ENCODE measurements at places on chromosomes 5 and 9. TPM values are rescaled to one million over a fixed set of nuclear protein-coding genes. Genes with fewer than 3 reads are reported as not detected.

The CER1 gene
- not detected for total RNA-seq

The TUSC1 gene
- 7.0 TPM for total RNA-seq

The NMUR2 gene
- total RNA-seq, result not detected

The PFN3 gene
- total RNA-seq, result not detected

The PCDHGB3 gene
- 0.29 TPM for total RNA-seq

The IFNA13 gene
- total RNA-seq, result not detected

DNA sequence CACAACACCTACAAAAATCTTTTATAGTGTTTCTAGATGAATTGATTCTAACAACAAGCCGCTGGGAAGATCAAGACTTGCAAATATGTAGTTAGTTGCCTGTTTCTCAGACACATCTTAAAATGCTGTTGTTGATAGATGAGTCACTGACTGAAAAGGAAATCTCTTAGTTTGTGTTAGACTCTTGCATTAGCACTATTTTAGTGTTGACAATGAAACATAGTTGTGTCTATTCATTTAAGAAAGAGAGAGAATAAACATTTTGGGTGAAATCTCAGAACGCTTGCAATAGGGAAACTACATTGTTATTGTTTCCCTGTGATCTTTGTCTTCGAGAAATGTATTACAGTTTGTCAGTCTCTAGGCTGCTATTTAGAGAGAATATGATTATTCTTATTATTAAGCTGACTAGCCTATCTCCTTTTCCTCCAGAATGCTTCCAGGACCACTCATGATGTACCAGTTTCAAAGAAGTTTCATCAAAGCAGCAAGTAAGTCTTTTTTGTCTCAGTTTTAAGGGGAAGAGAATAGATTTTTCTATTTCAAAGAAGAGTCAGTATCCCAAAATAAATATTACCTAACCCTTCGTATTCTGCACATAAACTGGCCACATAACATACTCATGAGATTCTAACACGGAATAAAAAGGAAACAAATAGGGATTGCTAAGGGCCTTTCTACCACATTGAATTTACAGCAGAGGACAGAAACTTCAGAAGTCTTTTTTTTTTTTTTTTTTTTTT lies 285.6 kb downstream of the ARHGAP26 start:
- no peaks in the 10 kb centered on the region for H3K36me3 ChIP-seq
- DNase-seq, result no peak
- H3K27me3 ChIP-seq, result no peaks in the 10 kb centered on the region
- peak overlapping the region; percentile 87 for H3K27ac ChIP-seq
- no peak overlapping the region for H3K4me3 ChIP-seq
- peaks cover 96% of the 10 kb centered on the region for H3K4me1 ChIP-seq

DNA sequence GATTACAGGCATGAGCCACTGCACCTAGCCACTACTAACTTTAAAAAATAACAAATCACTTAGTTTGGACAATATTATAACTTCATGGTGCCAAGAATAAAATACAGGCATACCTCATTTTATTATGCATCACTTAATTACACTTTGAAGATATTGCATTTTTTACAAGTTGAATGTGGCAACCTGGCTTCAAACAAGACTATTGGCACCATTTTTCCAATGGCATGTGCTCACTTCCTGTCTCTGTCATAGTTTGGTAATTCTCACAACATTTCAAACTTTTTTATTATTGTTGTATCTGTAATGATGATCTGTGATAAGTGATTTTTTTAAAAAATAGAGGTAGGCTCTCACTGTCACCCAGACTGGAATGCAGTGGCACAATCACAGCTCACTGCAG lies 49.9 kb upstream of the ERBIN start:
- DNase-seq, result no peak
- peaks cover 9% of the 10 kb centered on the region for H3K4me1 ChIP-seq

GRCh38 chr9:90308691-90309090 lies 333.9 kb downstream of the DIRAS2 start:
- no peak for DNase-seq
- no peak overlapping the region for H3K27ac ChIP-seq
- no peak overlapping the region for H3K4me3 ChIP-seq
- no peaks in the 10 kb centered on the region for H3K36me3 ChIP-seq

DNA sequence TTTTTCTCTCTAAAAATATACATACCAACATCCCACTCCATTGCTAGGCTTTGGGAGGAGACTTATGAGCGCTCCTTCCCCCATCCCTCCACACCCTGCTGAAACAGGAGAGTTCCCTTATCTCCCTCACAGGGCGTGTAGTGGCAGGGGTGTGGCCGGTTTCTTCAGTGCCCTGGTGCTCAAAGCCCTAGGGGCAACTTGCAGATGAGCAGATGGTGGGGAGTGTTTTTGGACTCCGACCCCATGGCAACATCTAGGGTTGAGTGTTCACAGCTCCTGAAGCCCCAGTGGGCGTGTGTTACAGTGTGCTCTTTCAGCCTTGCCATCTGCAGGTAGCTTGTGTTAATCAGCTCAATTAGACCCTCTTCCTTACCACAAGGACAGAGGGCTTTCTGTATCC lies 409.5 kb downstream of the MAT2B start:
- H3K4me1 ChIP-seq, result no peaks in the 10 kb centered on the region
- no peak overlapping the region for H3K27ac ChIP-seq
- no peaks in the 10 kb centered on the region for H3K36me3 ChIP-seq
- no peaks in the 10 kb centered on the region for H3K27me3 ChIP-seq

- H3K4me3 ChIP-seq, result no peak overlapping the region
- H3K36me3 ChIP-seq, result no peaks in the 10 kb centered on the region
- no peak for DNase-seq
- H3K27ac ChIP-seq, result no peak overlapping the region
- H3K4me1 ChIP-seq, result no peaks in the 10 kb centered on the region
- H3K27me3 ChIP-seq, result no peaks in the 10 kb centered on the region
These were observed 587.3 kb downstream of the ANXA1 start for GRCh38 chr9:73738741-73739530.

GRCh38 chr5:15008476-15008875 lies 136.9 kb upstream of the ANKH start:
- H3K36me3 ChIP-seq, result no peaks in the 10 kb centered on the region
- peak overlapping the region; percentile 19 for H3K27ac ChIP-seq
- DNase-seq, result peak; percentile 83
- peaks cover 17% of the 10 kb centered on the region for H3K4me1 ChIP-seq
- no peaks in the 10 kb centered on the region for H3K27me3 ChIP-seq
- H3K4me3 ChIP-seq, result no peak overlapping the region

DNA sequence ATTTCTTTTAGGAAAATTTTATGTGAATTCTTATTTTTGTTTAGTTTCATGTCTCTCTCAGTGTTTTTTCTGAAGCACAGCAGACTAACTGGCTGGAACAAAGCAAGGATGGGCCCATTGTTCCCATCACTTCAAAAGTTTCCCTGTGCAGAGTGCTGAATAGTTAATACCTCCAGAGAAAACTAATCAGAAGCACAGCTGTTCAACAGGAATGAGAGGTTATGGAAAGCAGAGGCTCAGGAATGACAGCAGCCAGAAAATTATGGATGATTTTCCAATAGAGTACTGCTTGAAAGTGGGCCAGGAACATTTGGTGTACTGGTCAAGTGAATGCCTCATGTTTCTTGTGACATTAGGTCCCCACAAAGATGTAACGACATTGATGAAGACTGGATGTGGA lies 173.0 kb upstream of the TARS1 start:
- H3K36me3 ChIP-seq, result no peaks in the 10 kb centered on the region
- no peak for DNase-seq
- no peak overlapping the region for H3K4me3 ChIP-seq
- H3K27me3 ChIP-seq, result no peaks in the 10 kb centered on the region
- no peaks in the 10 kb centered on the region for H3K4me1 ChIP-seq

GRCh38 chr5:57422993-57423392 lies 59.6 kb downstream of the ACTBL2 start:
- no peaks in the 10 kb centered on the region for H3K27me3 ChIP-seq
- H3K4me1 ChIP-seq, result no peaks in the 10 kb centered on the region
- DNase-seq, result no peak
- H3K27ac ChIP-seq, result no peak overlapping the region
- no peak overlapping the region for H3K4me3 ChIP-seq

- no peak overlapping the region for H3K4me3 ChIP-seq
- DNase-seq, result no peak
- H3K36me3 ChIP-seq, result peaks cover 1% of the 10 kb centered on the region
- H3K27ac ChIP-seq, result no peak overlapping the region
- no peaks in the 10 kb centered on the region for H3K27me3 ChIP-seq
- no peaks in the 10 kb centered on the region for H3K4me1 ChIP-seq
These were observed 2.3 kb upstream of the PLK2 start for GRCh38 chr5:58462154-58462553.

- H3K27me3 ChIP-seq, result no peaks in the 10 kb centered on the region
- H3K4me1 ChIP-seq, result peaks cover 16% of the 10 kb centered on the region
- H3K27ac ChIP-seq, result no peak overlapping the region
These were observed 891.3 kb downstream of the TLE1 start for GRCh38 chr9:80797831-80798688.

DNA sequence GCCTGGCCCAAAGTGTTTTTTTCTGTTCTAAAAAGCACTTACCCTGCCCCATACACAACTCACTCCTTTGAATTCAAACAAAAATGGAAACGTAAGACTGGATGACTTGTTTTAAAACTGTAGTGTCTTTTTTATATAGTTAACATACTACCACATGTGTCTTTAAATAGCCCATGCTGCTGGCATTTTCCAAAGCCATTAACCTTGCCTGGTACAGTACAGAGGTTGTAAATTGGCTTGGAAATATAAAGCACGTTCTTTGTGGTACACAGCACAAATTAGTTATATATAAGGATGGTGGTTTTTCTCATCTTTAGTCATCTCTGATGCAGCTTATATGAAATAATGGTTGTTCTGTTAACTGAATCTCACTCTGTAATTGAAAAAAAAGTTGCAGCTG lies 519.7 kb upstream of the ZNF608 start:
- H3K27me3 ChIP-seq, result no peaks in the 10 kb centered on the region
- H3K4me3 ChIP-seq, result no peak overlapping the region
- no peaks in the 10 kb centered on the region for H3K4me1 ChIP-seq
- no peaks in the 10 kb centered on the region for H3K36me3 ChIP-seq
